ENCODE measurements at places on chromosomes 4 and X.

DNA sequence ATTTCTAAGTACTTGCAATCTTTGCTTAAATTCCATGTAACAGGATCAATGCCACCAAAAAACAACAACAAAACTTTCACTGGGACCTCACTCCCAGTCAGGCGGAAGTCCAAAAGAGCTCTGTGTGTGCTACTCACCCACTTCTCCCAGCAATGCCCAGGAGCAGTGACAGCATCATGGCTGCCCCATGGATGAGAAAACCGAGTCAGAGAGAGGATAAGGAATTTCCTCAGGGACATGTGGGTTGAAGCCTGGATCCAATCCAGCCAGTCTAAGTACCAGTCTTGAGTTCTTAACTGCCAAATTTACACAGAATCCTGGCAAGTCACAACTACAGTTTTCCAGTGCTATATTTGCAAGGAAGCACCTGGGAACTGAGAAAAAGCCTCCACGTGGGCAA is 64.5 kb downstream of the STX18 start:
- DNase-seq = peak; percentile 59

DNA sequence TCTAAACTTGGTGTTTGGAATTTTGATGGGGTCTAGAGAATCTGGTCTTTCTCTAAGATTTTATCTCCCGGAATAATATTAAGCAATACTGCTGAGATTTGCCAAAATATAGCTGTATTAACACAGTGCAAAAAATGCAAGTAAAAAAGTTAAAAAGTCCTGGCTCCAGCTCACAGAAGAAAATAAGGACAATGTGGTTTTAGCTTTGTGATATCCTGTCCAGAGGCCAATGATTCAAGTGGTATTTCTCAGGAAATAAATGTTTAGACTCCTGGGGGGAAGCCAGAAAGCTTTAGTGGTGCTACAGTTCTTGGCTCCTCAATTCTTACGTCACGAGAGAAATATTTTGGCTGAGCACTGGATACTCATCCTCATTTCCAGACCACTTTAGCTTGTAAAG is 40.9 kb upstream of the IL13RA2 start:
- peak; percentile 90 for DNase-seq

- no peak for DNase-seq
Measured at GRCh38 chr4:172392741-172393140, 579.5 kb downstream of the GALNTL6 start.

GRCh38 chr4:61740886-61741285 is 540.8 kb downstream of the ADGRL3 start:
- no peak for DNase-seq

- DNase-seq = no peak
Measured at GRCh38 chr4:42819863-42820514, 72.5 kb upstream of the GRXCR1 start.

- no peak for DNase-seq
Measured at GRCh38 chr4:8703857-8704495, 111.4 kb downstream of the CPZ start.

- no peak for DNase-seq
Measured at GRCh38 chrX:11890836-11891514, 132.9 kb downstream of the MSL3 start.

- peak; percentile 15 for DNase-seq
Measured at GRCh38 chr4:76459291-76459723, 24.3 kb downstream of the SHROOM3 start.

GRCh38 chr4:24731448-24731847 is 63.9 kb upstream of the SOD3 start:
- no peak for DNase-seq

DNA sequence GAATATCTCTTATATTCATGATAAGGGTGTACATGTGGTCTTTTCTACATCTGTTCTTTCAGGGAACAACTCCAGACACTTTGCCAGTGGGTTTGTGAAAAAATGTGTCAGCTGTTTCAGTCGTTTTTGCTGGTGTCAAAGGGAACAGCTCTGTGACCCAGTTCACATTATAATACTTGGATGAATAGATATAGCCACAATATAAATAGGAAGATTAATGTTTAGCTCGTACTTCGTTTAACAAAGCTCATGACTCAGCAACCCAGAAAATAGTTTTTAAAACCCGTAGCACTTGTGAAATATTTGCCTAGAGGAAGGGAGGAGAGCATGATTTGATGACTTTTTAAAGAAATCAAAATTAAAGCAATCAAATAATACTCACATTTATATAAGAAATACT is 7.9 kb downstream of the LIAS start:
- DNase-seq = peak; percentile 33

GRCh38 chr4:1002131-1002630 is 9.0 kb upstream of the SLC26A1 start:
- DNase-seq = peak; percentile 63

DNA sequence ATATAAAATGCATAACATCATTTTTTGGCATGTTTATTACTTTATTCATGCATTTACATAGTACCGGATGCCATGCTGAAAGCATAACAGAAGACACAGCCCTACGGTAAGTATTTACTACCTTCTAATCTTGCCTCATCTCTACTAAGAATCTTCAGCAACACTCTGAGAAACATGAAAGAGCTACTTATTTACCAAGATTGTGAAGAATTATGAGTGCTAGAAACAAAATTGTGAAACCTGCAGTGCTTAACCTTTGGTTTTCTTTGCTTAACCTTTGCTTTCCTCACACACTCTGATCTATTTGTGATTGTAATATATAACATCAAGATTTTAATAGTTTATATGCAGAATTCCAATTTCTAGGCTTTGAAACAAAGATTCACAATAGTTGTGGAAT is 7.4 kb downstream of the ANTXR2 start:
- no peak for DNase-seq

DNA sequence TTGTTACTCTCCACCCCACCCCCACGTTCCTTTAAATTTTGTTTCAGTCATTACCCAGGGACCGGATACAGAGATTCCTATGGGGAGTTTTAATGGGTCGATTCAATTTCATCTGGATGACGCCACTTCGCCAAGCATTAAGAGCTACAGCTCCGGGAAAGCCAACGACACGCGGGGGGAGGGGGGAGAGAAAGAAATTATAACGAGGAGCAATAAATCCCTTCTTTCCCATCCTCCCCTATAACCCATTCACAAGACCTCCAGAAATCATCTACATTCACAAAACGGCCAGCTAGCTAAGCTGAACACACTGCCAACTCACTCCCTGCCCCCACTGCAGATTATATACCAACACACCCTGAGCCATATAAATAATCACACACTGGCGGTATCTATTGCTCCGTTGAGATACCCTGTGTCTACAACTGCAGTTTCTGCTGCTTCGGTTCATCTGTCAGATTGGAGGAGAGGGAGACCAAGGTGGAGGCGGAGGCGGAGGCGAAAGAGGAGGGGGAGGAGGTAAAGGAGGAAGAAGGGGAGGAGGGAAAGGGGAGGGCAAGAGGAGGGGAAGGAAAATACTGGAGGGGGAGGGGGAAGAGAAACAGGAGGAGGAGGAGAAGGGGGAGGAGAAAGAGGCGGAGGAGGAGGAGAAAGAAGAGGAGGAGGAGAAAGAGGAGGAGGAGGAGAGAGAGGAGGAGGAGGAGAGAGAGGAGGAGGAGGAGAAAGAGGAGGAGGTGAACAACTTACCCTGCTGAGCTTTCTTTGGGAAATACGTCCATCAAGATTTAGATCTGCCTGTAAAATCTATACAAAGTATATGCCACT is 113.9 kb upstream of the VAMP7 start:
- peak; percentile 68 for DNase-seq

- DNase-seq = no peak
Measured at GRCh38 chr4:41874873-41875272, 60.4 kb upstream of the TMEM33 start.

GRCh38 chr4:133493776-133494175 is 344.7 kb downstream of the PCDH10 start:
- no peak for DNase-seq

- DNase-seq = no peak
Measured at GRCh38 chr4:123250843-123251242, 145.8 kb upstream of the SPRY1 start.

DNA sequence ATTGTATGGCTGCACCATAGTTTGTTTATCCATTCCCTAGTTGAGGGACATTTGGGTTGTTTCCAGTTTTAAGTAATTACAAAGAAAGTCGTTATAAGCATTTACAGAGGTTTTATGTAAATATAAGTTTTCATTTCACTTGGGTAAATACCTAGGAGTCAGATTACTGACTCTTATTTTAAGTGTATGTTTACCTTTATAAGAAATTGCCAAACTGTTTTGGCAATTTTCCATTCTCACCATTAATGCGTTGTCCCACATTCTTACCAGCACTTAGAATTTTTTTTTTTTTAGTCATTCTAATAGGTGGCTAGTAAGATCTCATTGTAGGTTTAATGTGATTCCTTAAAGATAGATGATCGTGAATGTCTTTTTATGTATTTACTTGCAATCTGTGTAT is 121.5 kb upstream of the NR3C2 start:
- DNase-seq = no peak

DNA sequence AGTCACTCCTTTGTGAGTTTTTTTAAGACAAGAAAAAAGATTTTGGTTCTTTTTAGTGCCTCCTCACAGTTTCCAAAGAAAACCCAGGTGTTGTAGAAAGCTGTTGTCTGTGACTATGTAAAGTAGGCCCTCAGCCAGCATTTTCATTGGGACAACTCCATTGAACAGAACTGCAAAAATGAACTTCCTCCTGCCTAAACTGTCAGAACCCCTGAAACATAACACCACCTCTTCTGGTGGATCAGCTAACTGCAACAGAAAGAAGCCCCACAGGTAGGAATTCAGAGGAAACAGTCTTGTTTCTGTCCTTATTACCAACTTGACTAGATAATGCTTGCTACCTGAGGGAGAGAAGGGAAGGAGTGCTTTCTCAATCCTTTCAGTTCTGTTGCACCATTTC is 3.4 kb upstream of the ATP11C start:
- no peak for DNase-seq

GRCh38 chr4:98518559-98519267 is 139.7 kb downstream of the TSPAN5 start:
- no peak for DNase-seq
